ENCODE measurements at places on chromosomes 4 and X. TPM values are rescaled to one million over a fixed set of nuclear protein-coding genes. Genes with fewer than 3 reads are reported as not detected.

The FAM114A1 gene
- 7.3 TPM for polyA plus RNA-seq

The NALF2 gene
- 0.14 TPM for polyA plus RNA-seq

The SPOCK3 gene
- polyA plus RNA-seq: 0.48 TPM

DNA sequence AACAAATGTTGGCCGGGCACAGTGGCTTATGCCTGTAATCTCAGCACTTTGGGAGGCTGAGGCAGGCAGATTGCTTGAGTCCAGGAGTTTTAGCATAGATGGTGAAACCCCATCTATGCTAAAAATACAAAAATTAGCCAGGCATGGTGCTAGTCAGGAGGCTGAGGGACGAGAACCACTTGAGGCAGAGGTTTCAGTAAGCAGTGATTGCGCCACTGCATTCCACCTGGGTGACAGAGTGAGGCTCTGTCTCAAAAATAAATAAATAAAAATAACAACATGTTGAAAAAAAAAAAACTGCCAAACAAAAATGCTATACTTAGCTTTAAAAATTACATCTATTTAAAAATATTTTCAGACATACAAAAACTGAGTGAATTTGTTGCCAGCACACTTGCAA lies 374.2 kb upstream of the SMIM31 start:
- no peak for DNase-seq

The BST1 gene
- polyA plus RNA-seq: 2.9 TPM

The ADGRG2 gene
- polyA plus RNA-seq: 10.4 TPM

DNA sequence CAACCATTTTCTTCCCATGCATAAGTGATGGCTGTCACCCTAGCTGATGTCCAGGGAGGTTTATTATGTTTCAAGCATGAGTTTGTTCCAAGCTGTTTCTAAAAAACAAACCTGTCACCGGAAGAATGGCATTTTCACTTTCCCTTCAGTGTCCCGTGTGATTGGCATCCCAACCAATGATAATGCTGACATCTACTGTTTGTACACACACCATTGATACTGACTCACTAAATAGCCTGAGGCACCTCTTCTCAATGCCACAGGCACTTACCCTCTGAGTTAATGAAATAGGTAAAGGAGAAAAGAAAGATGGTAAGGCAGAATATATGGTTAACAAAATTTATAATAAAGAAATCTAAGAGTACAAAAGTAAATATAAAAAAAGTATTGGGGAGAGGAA lies 23.1 kb upstream of the VCX2 start:
- no peak for DNase-seq

- DNase-seq: no peak
These were observed 12.2 kb downstream of the PLAC1 start for GRCh38 chrX:134645936-134646543.

- DNase-seq: no peak
These were observed 208.2 kb downstream of the FAT4 start for GRCh38 chr4:125522992-125523391.
